NCI-H1105 (cell line): ENCODE measurements at places on chromosomes 12 and 14.

GRCh38 chr14:68027276-68027675 lies 207.7 kb downstream of the RAD51B start:
- DNase-seq: no peak

GRCh38 chr12:14619741-14620501 lies 52.2 kb upstream of the PLBD1 start:
- no peak for DNase-seq

DNA sequence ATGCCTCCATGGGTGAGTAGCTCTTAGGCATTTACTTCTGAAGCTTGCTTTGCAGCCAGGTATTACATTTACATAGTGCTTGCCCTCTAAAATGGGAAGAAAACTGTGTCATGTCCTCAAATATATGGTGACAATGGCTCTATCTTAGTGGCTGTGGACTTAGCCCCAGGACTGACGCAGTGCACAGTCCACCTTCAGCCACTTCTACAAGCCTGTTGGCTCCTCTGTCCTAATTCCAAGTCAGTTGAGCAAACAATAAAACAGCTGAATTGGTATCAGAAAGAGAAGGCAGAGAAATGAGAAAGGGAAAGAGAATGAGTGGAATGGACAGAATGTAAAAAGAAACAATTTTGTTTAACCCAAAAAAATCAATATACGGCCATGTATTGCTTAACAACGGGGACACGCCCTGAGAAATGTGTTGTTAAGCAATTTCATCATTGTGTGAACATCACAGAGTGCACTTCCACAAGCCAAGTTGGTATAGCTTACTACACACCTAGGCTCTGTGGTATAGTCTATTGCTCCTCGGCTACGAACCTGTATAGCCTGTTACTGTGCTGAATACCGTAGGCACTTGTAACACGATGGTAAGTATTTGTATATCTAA lies 93.5 kb downstream of the GRIN2B start:
- no peak for DNase-seq

- DNase-seq: no peak
Observed at GRCh38 chr12:8905546-8905945, 8.8 kb upstream of the PHC1 start.

- DNase-seq: peak; percentile 50
Observed at GRCh38 chr12:26097046-26097878, 27.6 kb downstream of the BHLHE41 start.

GRCh38 chr12:27143256-27144069 lies 61.1 kb upstream of the C12orf71 start:
- no peak for DNase-seq

DNA sequence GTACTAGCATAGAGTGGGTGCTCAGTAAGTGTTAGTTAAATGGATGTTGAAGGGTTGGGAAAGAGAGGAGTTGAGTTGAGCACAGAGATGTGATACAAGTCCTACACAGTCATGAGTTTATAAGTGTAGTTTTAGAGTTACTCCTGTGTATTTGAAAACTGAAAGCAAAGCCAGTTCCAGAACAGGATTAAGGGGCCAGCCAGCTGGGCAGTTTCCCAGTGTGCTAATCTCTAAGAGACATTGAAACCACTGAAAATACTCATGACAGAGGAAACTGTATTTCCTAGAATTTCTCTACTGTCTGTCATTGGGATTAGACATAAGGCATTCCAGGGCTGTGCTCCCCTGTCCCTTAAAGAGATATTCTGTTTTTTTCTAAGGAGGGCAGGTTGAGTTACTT lies 101.0 kb downstream of the DERA start:
- DNase-seq: no peak

DNA sequence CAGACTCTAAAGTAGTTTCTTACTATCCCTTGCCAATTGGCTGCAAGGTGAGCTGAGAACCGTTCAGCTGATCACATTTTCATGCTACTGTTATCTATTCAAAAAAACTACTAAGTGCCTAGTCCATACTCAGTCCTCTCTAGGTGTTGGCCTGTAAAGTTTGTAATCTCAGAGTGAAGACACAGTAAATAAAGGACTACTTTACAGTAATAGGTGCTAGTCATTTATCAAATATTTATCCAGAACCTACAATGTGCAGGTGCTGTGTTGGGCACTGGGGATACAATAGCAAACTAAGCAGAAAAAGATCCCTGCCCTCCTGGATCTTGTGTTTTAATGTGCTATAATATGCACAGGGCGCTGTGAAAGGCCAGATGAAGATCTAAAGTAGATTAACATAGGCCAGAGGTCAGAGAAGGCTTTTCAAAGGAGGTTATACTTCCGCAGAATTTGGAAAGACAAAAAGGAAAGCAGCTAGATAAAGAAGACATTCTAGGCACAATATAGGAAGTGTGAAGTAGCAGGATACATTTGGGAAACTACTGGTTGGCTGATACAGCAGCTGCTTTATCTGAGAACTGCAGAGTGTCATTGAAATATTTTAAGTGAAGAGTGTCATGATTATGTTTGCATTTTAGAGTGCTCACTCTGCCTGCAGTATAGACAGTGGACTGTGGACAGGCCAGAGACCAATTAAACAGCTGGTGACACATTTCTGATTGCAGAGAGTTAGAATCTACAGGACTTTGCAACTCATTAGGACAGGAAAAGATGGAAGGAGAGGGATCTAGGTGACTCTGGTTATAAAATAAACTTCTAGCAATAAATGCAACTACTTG lies 8.0 kb upstream of the ACTR10 start:
- DNase-seq: no peak
